ENCODE measurements at places on chromosomes 13 and 19.
A peak's percentile ranks its signal among the peaks of the same experiment; 100 is the strongest.

DNA sequence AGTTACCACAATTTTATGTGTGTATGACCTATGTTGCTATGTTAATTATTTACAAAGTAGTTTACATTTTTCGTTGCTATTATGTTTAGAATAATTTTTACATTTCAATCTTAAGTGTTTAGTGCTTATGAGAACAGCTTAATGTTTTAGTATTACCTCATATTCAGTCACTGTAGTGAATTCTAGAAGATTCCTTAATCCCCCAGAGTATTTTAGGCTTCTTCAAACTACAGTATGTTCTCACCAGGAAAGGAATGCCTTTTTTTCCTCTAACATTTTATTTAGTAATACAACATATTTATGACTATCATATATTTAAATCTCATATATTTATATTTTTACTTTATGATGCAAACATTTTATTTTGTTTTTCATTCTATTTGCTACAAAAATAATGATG, 612.1 kb upstream of the KLHL1 start:
- DNase-seq, result no peak

- no peak for DNase-seq
These were observed 104.7 kb upstream of the KL start for GRCh38 chr13:32911506-32911905.

DNA sequence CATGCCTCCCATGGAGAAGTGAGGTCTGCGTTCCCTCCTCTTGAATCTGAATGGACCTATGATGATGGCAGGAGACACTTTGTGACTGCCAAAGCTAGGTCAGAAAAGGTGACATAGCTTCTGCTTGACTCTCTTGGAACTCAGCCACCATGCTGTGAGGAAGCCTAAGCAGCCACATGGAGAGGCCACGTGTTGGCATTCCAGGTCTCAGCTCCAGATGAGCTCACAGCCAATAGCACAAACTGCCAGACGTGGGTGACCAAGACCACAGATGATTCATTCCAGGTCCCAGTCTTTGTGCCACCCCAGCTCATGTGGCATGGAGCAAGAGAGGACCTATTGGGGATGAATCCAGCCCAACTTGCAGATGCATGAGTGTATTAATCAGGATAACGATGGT, 8.7 kb upstream of the GGACT start:
- no peak for DNase-seq

- DNase-seq, result peak; percentile 24
These were observed 6.3 kb upstream of the ZNF69 start for GRCh38 chr19:11881151-11881800.

GRCh38 chr19:16676101-16676798, 15.3 kb downstream of the TMEM38A start:
- DNase-seq, result no peak

DNA sequence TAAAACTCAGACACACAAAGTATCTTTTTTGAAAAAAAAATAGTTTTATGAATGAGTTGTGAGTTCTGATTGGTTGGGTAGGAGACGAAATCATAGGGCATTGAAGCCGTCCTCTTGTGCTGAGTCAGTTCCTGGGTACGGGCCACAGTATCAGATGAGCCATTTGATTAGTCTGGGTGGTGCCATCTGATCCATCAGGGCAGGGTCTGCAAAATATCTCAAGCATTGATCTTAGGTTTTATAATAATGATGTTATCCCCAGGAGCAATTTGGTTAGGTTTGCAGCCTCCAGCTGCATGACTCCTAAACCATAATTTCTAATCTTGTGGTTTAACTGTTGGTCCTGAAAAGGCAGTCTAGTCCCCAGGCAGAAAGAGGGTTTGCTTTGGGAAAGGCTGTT, 1310.6 kb downstream of the SLITRK1 start:
- no peak for DNase-seq

GRCh38 chr19:19329126-19329525, 8.5 kb downstream of the MAU2 start:
- DNase-seq, result no peak

DNA sequence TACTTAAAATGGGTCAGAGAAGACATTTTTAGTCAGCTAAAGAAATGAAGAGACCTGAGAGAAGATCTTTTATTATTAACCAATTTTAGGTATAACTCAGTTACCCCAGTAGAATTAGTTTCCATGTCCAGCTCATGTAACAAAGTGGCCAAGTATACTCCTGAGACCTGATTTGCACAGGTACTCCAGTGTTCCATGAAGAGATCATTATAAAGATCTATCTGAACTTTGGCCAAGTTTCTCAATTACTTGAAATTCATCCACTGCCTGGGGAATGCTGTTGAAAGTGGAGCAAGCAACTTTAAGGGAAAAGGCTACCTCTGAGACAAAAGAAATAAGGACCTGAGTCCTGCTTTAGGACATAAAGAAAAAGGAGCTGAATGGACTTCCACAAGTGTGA, 47.0 kb downstream of the EDNRB start:
- no peak for DNase-seq

DNA sequence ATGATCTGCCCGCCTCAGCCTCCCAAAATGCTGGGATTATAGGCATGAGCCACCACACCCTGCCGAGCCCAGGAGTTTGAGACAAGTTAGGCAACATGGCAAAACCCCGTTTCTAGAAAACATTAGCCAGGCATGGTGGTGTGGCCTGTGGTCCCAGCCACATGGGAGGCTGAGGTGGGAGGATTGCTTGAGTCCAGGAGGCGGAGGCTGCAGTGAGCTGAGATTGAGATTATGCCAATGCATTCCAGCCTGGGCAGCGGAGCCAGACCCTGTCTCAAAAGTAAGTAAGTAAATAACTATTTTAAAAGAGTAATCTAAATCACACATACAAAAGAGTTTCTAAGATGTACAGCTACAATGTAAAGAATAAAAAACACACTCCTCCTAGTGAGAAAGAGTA, 41.9 kb downstream of the SKA3 start:
- DNase-seq, result no peak

DNA sequence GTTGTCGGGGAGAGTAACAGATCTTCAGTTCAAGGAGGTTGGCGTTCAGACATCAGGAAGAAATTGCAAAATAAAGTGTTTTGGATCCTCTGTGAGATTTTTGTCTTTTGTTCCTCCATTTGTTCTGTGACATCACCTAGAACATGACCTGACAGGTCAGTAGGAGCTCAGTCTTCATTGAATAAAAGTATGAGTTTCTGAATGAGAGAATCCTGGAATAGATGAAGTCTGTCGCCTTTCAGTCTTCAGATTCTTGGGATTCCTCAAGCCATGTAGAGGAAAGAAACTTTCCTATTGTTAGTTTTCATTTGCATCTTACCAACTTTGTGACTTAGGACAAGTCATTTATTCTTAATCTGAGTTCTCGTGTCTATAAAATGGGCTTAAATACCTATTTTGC, 14.4 kb downstream of the ARHGAP35 start:
- DNase-seq, result no peak

DNA sequence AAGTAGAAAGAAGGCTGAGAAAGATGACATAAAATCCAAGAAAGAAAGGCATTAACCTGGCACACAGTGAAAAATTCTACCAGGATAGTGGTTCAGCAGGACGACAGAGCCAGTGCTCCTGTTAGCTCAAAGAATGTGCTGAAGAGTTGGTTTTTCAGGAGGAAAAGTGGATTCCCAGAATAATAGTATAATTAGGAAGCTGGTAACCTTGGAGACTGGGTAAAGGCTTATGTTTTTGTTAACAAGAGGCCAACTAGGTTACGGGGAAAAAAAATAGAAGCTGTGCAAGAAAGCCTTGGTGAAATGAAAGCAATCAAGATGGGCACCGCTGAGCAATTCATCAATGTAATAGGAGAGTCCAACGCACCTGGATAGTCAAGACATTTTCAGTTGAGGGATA, 54.7 kb downstream of the SLC15A1 start:
- DNase-seq, result no peak

GRCh38 chr19:36436531-36436930, 18.1 kb upstream of the ZFP82 start:
- DNase-seq, result no peak

DNA sequence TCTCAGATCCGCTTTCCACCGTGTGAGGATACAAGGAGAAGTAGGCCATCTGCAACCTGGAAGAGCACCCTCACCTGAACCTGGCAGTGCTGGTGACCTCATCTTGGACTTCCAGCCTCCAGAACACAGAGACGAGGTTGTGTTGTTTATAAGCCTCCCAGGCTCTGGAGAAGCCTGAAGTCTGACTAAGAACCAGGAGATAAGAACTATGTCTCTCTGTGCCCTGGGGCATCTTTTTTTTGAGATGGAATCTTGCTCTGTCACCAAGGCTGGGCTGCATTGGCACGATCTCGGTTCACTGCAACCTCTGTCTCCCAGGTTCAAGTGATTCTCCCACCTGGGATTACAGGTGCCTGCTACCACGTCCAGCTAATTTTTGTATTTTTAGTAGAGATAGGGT, 14.5 kb downstream of the FCGBP start:
- DNase-seq, result no peak

- DNase-seq, result no peak
These were observed 51.3 kb downstream of the GPALPP1 start for GRCh38 chr13:45040622-45041021.

DNA sequence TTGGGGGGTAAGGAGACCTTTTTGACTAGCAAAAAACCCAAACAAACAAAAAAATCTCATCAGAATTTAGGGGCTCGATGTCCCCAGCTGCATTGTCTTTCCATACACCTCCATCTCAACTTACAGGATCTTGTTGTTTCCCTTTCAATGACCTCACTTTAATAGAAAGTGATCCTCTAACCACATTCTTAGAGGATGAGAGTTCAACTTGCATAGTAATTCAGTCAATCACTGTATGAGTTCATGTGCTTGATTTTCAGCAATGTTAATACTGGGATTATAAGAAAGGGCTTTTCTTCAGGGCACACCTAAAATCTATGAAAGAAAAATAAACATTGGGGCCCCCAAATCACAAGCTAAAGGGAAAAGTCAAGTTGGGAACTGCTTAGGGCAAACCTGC, 1512.0 kb downstream of the SLITRK1 start:
- no peak for DNase-seq

GRCh38 chr13:34458756-34459715, 483.0 kb upstream of the NBEA start:
- DNase-seq, result no peak

DNA sequence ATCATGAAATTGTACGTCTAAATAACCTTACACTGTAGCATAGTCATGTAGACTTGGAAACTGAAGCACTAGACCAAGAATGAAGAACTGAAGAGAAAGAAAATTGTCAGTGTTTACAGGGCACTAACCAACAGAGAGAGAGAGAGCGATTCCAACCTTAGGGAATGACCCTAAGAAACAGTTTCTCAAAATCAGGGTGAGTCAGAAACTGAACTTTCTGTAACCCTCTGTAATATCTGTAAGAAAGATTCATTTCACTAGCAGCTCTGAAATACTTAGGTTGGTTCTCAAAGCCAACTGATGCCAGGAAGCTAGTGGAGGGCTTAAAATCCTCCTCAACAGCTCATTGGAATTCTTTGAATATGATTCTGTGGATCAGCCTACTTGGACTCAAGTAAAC, 936.9 kb downstream of the EFNB2 start:
- DNase-seq, result no peak

DNA sequence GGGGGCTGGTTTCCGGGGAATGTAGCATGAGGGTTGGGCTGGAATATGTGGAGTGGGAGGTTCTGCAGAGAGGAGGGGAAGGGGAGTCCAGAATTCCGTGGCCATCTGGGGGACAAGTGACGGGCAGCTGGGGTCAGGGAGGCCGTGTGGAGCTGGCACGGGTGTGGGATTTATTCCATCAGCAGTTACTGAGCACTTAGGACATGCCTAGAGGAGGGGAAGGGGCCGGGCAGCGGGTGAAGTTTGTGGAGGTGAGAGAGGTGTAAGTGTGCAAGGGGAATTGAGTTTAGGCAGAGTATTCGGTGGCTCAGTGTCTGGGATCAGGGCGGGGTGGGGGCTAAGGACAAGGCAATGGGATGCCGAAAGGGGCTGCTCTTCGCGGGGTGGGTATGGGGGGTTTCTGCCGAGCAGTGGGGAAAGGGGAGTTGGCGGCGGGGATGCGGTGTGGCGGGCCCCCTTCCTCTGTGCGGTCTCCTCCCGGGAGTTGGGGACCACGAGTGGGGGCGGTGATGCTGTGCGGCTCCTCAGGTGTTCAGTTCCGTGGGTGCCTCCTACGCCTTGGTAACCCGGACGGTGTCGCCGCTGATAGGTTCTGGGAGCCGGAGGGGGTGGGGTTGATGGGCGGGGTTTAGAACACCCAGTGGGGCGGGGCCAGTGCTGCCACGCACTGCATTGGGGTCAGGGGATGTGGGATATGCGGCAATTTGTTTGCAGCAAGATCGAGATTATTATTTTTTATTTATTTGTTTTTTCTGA, 5.4 kb downstream of the CCDC61 start:
- peak; percentile 57 for DNase-seq

- no peak for DNase-seq
These were observed 290.9 kb upstream of the MAB21L1 start for GRCh38 chr13:35767256-35767976.

GRCh38 chr19:10388957-10389356, 8.6 kb upstream of the TYK2 start:
- peak; percentile 76 for DNase-seq

- DNase-seq, result no peak
These were observed 226.3 kb downstream of the DLEU7 start for GRCh38 chr13:50617134-50617721.

GRCh38 chr19:49999371-50000010, 25.7 kb downstream of the VRK3 start:
- no peak for DNase-seq

DNA sequence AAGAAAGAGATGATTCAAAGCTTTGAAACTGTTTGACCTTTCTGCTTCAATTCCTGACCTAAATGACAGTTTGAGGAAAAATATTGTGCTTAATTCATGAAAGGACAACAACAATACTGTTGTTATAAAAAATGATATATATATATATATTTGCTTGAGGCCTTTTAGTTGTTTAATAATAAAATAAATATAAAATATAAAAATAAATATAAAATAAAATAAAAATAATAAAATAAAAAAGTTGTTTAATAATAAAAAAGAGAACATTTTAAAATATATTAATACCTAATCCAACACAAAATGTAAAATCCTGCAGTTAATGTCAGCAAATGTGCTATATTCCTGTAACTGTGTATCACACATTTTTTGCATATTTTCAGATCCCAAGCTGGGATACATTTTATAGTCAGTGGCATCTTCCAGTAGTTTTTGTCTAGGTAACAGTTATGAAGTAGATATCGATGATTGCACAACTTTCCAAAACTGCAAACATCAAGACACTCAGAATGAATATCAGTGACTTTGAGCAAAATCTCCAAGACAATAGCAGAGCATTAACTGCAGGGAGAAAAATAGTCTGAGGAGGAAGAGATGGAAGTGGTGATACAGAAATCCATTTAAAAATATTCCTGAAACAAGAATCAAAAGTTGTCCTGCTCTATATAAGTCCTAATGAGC, 375.5 kb upstream of the KLHL1 start:
- DNase-seq, result no peak

GRCh38 chr13:28055357-28055756, 45.0 kb downstream of the FLT3 start:
- DNase-seq, result no peak

GRCh38 chr13:35086667-35087066, 144.6 kb downstream of the NBEA start:
- DNase-seq, result no peak

- no peak for DNase-seq
These were observed 59.3 kb upstream of the ABCC4 start for GRCh38 chr13:95360464-95361097.
